Mesenteric fat pad (tissue), 1 donor: ENCODE measurements at places on chromosomes 5 and 9. TPM values are rescaled to one million over a fixed set of nuclear protein-coding genes. Genes with fewer than 3 reads are reported as not detected.
A peak's percentile ranks its signal among the peaks of the same experiment; 100 is the strongest.

Gene EGR1
- 639 TPM for total RNA-seq

GRCh38 chr5:60256546-60256945 lies 363.0 kb upstream of the PDE4D start:
- DNase-seq: no peak

DNA sequence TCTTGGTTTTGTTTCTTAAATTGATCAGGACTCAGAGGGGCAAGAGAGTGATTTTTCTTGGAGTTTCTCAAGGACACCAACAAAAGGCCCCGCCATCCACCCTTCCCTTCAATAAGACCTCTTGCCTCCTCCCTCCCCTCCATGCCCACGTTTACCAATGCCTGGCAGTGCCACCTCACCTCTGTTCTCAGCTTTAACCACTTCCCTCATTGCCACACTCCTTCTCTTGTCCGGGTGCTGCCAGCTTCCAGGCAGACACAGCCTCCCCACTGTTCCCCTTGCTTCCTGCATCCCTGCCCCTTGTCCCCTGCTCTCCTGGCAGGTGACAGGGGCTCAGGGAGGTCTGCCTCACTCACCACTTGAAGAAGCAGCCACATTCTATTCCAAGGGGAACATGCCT lies 90.8 kb downstream of the LHX2 start:
- no peak for DNase-seq

DNA sequence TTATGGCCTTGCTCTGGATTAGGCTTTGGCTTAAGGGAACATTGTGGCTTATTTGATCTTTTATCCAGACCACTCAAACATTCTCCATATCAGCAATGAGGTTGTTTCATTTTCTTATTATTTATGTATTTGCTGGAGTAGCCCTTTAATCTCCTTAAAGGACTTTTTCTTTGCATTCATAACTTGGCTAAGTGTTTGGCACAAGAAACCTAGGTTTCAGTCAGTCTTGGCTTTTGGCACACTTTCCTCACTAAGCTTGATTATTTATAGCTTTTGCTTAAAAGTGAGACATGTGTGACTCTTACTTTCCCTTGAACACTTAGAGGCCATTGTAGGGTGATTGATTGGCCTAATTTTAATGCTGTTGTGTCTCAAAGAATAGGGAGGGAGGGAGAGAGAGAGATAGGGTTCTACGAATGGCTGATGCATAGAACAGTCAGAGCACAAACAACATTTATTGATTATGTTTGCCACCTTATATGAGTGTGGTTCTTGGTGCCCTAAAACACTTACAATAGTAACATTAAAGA lies 2265.3 kb upstream of the C9orf72 start:
- no peak for DNase-seq

Gene CLINT1
- total RNA-seq: 74.6 TPM

Gene OTP
- total RNA-seq: not detected

Gene ENTPD2
- not detected for total RNA-seq

- no peak for DNase-seq
Observed at GRCh38 chr9:114385397-114386181, 2.2 kb downstream of the AKNA start.

GRCh38 chr5:111753884-111754589 lies 3.0 kb downstream of the NREP start:
- no peak for DNase-seq

Gene DNAJC18
- total RNA-seq: 8.4 TPM

Gene LRRC19
- total RNA-seq: not detected

Gene TRPM3
- total RNA-seq: 0.48 TPM

DNA sequence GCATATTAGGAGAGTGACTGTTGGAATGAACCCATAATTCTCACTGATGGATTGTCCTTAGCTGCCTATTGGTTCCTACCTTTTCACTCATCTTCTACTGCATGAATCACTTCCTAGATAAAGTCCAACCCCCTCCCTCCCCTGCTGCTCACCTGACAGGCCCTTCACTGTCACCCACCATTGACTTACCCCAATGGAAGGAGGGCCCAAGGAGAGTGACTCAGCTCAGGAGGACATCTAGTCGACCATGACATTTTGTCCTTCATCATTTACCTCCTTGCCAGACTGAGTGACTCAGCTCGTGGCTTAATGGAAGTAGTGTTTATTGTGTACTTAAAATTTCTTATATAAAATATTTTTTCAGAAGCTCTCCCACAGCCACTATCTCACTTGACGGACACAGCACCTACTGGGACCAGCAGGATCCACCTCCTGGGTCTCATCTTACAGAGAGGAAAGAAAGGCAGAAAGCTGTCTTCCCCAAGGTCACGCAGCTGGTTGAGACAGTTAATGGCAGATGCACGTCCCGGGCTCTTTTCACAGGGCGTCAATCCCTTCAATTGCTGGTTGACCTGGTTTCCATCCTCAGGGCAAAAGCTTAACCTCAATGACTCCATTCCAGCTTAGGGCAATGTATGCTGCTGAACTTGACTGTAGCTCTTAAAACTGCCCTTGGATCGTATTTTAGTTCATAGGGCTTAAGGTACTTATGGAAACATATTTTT lies 142.3 kb downstream of the MARCHF11 start:
- no peak for DNase-seq

Gene PDE6A
- total RNA-seq: not detected

DNA sequence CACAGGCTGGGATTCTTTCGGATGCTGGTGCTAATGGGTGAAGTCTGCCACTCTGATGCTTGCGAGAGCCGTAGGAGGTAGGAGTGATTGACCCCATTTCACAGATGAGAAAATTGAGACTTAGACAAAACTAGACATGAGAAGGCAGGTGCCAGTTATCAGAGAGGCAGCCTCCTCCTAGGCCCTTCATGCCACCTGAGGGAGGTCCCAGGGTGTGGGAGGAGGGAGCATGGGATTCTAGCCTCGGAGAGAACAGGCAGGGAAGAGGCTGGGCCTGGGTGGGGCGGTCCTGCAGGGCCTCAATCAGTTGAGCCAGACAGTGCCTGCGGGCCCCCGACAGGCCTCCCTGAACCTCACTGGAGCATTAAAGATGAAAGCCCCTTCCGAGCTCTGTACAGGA lies 112.4 kb downstream of the COL23A1 start:
- peak; percentile 81 for DNase-seq

- DNase-seq: no peak
Observed at GRCh38 chr9:119003882-119004617, 365.2 kb downstream of the BRINP1 start.

- no peak for DNase-seq
Observed at GRCh38 chr9:1580215-1580614, 434.9 kb upstream of the SMARCA2 start.

GRCh38 chr5:2700876-2701275 lies 50.6 kb downstream of the IRX2 start:
- DNase-seq: no peak

Gene PARP8
- 28.0 TPM for total RNA-seq

GRCh38 chr5:54518146-54518817 lies 723 bp downstream of the SNX18 start:
- DNase-seq: no peak

DNA sequence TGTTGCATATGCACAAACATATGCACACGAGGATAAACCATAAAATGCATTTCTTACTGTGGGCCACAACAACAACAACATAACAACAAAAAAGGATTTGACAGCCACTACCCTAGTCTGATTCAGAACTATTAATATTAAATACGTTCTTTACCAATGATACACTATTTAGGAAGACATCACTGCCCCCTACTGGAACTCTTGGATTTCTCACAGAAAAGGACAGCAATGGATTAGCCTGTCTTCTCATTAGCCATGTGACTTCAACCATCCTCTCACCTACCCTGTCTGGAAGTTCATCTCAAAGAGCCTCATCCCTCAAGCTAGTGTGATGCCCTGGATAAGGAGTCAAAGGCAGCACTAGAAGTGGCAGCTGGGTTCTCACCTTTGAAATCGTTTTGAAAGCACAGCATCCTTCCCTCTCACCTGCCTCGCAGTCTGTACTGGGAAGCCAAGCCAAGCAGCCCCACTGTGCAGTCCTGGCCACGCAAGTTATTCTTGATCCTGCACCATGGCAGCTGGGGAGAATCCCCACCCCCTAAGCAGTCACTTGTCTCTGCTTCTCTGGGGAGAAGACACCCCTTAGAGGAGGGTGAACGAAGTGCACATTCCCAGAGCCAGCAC lies 64.6 kb downstream of the SH3TC2 start:
- DNase-seq: no peak

GRCh38 chr5:132094393-132095076 lies 20.9 kb downstream of the CSF2 start:
- no peak for DNase-seq

DNA sequence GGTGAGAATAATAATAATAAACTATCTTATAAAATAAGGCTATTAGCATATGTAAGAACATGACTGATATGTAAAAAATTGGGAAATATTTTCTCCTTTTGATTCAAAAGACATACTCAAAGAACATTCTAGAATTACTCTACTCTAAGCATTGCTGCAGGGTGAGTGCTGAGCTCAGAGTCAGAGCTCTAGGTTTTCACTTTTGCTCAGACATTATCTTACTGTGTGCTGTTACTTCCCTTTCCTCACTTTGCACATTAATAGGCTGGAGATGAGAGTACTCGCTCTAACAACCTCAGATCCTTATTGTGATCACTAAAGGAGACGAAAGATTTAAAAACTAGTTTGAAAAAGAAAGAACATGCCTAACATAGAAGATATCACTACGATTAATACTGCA lies 99.4 kb upstream of the C9orf72 start:
- no peak for DNase-seq

GRCh38 chr5:111743512-111743911 lies 13.5 kb downstream of the NREP start:
- DNase-seq: no peak

Gene ANKRD31
- total RNA-seq: 0.13 TPM

DNA sequence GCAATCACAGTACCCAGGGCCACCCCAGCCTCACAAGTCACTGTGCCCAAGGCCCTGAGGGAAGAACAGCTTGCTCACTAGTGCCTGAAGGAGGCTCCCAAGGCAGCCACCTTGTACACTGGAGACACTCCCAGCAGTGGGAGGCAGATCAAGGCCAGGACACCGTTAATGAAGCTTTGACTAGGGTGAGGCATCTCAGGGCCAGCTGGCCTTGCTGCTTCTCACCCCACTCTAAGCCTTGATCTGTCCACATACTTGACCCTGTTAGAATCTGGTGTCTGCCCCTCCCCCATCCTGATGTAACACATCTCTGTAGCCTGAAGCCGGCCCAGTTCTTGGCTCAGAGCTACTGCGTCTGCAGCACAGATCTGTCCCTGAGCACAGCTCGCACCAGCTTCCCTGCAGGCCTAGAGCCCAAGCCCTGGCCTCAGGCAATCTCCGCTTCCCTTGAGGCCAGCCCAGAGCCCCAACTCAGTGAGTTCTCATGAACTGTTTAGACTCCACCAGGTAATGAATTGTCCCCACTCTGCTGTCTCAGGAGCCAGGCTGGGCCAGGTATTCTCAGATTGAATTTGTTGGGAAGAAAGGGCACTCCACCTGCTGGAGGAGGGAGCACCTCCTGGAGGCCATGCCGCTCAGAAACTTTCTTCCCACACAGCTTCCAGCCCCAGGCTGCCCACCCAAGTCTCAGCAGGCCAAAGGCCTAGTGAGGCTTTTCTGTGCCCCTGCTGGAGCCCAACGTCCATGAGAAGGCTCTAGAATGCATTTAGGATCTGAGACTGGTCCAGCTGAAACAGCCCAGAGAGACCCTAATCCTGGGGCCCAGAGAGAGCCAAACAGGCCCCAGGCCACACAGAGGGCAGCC lies 13.4 kb upstream of the JADE2 start:
- DNase-seq: no peak

- DNase-seq: peak; percentile 64
Observed at GRCh38 chr5:92267830-92268229, 884.7 kb upstream of the ARRDC3 start.

Gene CACFD1
- 9.3 TPM for total RNA-seq

GRCh38 chr5:76489877-76490688 lies 87.0 kb downstream of the IQGAP2 start:
- DNase-seq: no peak

- DNase-seq: no peak
Observed at GRCh38 chr5:123097483-123097870, 8.4 kb downstream of the PRDM6 start.

DNA sequence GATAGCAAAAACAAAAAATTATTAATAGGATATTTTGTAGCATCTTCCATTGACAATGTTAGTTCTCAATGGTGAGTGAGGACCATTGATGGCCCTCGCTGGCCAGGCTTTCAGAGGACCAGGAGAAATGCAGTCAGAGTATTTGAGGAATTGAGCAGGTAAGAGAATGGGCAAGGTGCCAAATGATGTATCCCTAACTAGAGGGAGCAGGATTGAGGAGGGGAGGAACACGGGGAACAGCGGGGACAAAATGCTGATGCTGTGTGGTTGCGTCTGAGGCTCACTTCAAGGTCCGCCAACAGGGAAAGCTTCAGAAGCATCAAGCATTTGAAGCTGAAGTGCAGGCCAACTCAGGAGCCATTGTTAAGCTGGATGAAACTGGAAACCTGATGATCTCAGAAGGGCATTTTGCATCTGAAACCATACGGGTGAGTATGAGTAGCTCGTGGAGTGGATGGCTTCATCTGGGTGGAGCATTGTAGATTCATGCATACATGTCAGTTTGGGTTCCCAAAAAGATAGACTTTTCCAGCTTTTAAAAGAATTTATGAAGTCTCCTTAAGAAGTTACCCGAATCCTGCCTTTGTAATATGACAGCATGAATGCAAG lies 16.2 kb downstream of the SPTAN1 start:
- DNase-seq: no peak

Gene GFI1B
- not detected for total RNA-seq

Gene AGXT2
- total RNA-seq: not detected

DNA sequence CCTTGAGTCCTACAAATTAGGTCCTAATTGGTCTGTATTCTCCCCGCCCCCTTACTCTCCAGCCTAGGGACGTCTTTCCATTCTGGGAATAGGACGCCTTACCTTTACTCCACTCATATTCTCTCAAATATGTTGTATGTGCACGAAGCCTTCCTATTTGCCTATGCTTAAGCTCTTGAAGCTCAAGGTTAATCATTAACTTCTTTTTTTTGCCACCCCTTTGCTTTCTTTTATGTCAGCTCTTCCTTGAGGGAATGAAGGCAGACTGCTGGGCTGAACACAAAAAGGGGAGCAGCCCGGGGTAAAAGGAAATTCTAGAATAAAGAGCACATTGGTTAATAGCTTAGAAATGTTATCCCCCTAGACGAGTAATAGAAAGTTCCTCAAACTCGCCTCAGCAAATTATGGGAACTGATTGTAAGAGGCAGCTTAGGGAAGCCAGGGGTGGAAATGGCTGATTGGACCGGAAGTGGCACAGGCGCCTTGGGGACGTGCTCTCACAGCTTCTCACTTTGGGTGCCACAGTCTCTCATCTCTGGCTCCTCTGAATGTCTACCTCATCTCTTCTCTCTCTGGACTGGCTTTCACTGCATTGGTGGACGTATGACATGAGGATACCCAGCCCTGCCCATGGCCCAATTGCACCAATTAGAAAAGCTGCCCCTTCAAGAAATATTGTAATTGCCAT lies 122.3 kb upstream of the IL12B start:
- no peak for DNase-seq

Gene ZNF462
- 45.2 TPM for total RNA-seq

DNA sequence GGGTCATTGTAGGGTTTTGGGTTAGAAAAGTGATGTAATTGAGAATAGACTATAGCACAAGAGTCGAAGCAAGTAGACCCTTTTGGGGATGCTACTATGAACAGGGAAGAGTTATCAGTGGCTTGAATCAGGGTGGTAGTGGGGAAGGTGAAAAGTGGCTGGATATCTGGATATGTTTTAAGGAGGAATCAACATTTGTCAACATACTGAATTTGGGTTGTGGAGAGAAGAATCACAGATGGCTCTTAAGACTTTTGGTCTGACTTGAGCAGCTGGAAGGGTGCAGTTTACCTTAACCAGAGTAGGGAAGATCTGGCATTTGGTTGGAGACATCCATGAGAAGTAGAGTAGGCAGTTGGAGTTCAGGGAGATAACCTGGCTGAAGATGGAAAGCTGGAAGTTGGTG lies 38.5 kb upstream of the FCHO2 start:
- DNase-seq: no peak
